ENCODE measurements at places on chromosomes 1 and 21. TPM values are rescaled to one million over a fixed set of nuclear protein-coding genes. Genes with fewer than 3 reads are reported as not detected.

Gene KLHDC9
- total RNA-seq, result 14.1 TPM

- no peak for DNase-seq
Observed at GRCh38 chr1:201647094-201647493, 108.2 kb downstream of the NAV1 start.

GRCh38 chr1:22665752-22666151 lies 12.7 kb downstream of the C1QB start:
- DNase-seq, result no peak

Gene RNU1-1
- 3,564 TPM for total RNA-seq

- no peak for DNase-seq
Observed at GRCh38 chr1:220566869-220567268, 38.9 kb downstream of the MARK1 start.

DNA sequence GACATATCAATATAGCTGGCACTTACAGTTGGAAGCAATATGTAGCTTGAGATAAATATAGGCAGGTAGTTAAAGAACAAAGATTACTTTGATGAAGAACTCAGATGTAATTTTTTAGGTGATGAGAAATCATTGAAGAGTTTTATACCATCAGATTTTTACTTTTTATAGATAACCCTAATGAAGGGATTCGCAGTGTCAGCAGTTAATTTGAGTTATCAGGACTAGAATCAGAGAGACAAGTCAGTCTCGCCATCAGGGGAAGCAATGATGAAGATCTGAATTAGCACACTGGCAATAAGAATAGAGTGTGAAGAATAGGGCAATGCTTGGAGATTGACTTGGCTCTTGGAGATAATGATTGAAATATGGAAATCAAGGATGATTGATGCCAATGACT lies 342.5 kb downstream of the PDE4B start:
- no peak for DNase-seq

GRCh38 chr21:34242973-34243372 lies 120.8 kb upstream of the KCNE2 start:
- no peak for DNase-seq
